Cardiac muscle cell (in vitro differentiated cells and primary cell): ENCODE measurements at places on chromosomes 12 and 14. TPM values are rescaled to one million over a fixed set of nuclear protein-coding genes. Genes with fewer than 3 reads are reported as not detected.
A peak's percentile ranks its signal among the peaks of the same experiment; 100 is the strongest.

- no peaks in the 10 kb centered on the region for H3K27me3 ChIP-seq
- no peak overlapping the region for H3K27ac ChIP-seq
- no peaks in the 10 kb centered on the region for H3K36me3 ChIP-seq
Measured at GRCh38 chr14:90201344-90201743, 55.0 kb upstream of the PSMC1 start.

- H3K36me3 ChIP-seq = no peaks in the 10 kb centered on the region
- H3K4me3 ChIP-seq = no peak overlapping the region
- no peaks in the 10 kb centered on the region for H3K4me1 ChIP-seq
- H3K27me3 ChIP-seq = no peaks in the 10 kb centered on the region
Measured at GRCh38 chr14:49315570-49315969, 270.6 kb downstream of the RPS29 start.

DNA sequence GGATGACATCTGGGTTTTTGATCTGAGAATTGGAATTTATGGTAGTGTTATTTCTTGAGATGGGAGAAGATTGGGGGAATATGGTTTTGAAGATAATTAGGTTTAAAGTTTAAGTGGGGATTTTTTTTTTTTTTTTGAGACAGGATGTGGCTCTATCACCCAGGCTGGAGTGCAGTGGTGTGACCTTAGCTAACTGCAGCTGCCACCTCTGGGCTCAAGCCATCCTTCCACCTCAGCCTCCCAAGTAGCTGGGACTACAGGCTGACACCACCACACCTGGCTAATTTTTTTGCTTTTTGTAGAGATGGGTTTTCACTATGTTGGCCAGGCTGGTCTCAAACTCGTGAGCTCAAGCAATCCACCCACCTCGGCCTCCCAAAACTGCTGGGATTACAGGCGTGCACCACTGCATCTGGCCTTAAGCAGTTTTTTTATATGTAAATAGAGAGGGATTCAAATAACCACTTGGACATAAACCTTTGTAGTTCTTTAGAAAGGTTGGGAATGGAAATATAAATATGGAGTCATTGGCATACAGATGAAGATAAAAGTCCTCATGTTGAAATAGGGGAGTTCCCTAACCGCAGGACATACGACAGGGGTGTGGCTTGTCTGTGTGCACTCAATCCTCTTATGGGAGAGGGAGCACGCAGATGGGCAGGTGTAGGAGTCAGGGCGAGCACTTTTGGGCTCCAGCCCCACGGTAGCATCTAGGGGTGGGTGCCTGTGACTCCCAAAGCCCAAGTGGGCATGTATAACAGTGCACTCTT is 4.7 kb downstream of the LIN52 start:
- no peak for DNase-seq
- H3K36me3 ChIP-seq = no peaks in the 10 kb centered on the region
- H3K27ac ChIP-seq = no peak overlapping the region
- no peaks in the 10 kb centered on the region for H3K4me1 ChIP-seq
- H3K4me3 ChIP-seq = no peak overlapping the region

DNA sequence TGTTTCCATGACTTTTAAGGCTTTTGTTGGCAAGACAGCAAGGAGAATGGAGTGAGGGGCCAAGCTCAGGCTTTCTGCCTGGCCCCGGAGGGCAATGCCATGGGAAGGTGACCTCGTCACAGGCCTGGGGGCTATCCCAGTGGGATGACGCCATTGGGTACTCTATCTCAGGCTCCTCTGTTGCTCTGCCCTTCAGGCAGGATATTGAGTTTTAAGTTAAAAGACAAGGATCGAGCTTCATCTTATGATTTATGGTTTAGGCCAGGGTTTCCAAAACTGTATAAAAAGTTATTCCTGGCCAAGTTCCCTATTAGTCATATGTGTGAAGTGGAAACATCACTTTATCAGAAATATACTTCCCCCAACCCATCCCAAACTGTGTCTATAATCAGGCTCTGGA is 127.7 kb downstream of the ZFP36L1 start:
- H3K36me3 ChIP-seq = no peaks in the 10 kb centered on the region
- H3K27me3 ChIP-seq = no peaks in the 10 kb centered on the region
- H3K27ac ChIP-seq = peak overlapping the region; percentile 72
- DNase-seq = peak; percentile 46

The PPFIBP1 gene
- 15.6 and 30.9 TPM in 2 replicates for total RNA-seq

The TAS2R13 gene
- 0.11 and 0.69 TPM in 2 replicates for total RNA-seq

The KLRK1 gene
- total RNA-seq = 0.07 TPM in 1 of 2 replicates, not detected in the other

The CLEC2A gene
- not detected in 2 replicates for total RNA-seq

DNA sequence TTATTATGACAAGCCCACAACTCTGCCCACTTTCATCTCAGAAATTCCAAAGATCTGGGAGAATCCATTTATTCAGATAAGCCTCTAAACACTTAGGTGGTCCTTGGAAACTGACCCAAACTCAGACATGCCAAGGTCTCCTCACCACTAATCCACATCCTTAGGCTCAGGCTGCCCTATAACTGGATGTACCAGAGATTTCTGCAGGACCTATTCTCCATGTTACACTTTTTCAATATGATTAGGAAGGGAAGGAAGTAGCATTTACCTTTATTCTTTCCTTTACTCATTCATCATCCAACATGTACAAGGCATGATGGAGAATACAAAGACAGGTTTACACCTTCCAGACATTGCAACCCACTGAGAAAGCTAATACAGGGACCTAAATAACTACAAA is 145.9 kb upstream of the BMP4 start:
- H3K27ac ChIP-seq = no peak overlapping the region
- H3K27me3 ChIP-seq = no peaks in the 10 kb centered on the region
- H3K4me3 ChIP-seq = no peak overlapping the region
- no peaks in the 10 kb centered on the region for H3K4me1 ChIP-seq
- no peak for DNase-seq
- no peaks in the 10 kb centered on the region for H3K36me3 ChIP-seq

DNA sequence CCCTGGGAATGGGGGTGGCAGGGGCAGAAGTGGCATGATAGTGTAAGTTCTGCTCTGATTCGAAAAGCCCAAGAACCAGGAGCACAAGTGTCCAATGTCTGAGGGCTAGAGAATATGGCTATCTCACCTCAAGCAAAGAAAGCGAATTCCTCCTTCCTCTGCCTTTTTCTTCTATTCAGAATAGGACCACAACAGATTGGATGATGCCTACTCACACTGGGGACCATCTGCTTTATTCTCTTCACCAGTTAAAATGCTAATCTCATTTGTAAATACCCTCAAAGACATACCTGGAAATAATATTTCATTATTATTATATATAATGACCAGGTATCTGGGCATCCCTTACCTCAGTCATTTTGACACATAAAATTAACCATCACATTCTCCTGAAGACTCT is 808.7 kb downstream of the NRXN3 start:
- no peaks in the 10 kb centered on the region for H3K27me3 ChIP-seq
- H3K27ac ChIP-seq = no peak overlapping the region
- no peak overlapping the region for H3K4me3 ChIP-seq

- H3K27ac ChIP-seq = no peak overlapping the region
- H3K36me3 ChIP-seq = no peaks in the 10 kb centered on the region
- H3K27me3 ChIP-seq = no peaks in the 10 kb centered on the region
- H3K4me3 ChIP-seq = no peak overlapping the region
- DNase-seq = peak; percentile 1
Measured at GRCh38 chr12:40300490-40300889, 75.7 kb downstream of the LRRK2 start.

The CLEC9A gene
- total RNA-seq = not detected in 2 replicates

The KRT77 gene
- not detected in 2 replicates for total RNA-seq

DNA sequence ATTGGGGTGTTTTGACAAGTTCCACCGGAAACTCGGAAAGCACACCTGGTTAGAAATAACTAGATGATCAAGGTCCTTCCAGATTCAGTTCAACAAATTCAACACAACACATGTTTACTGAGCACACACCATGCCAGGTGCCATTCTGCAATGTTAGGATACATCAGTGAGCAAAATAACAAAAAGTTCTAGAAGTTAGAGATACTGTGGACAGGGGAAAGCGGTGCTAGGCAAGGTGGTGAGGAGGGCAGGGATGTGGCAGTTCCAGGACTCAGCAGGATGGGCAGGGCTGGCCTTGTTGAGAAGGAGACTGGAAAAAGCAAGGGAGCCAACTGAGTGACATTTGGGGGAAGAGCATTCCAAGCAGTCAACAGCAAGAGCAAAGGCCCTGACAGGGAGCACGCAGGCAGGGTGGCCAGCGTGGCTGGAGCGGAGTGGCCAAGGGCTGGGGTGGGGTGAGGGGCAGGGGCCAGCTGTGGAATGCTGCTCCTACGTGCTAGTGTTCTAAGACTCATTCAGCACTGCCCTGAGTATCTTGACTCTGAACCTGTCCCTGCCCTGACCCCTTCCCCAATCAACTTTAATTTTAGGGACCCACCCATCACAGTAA is 19.4 kb upstream of the FAIM2 start:
- DNase-seq = no peak
- H3K27ac ChIP-seq = no peak overlapping the region
- H3K4me1 ChIP-seq = peaks cover 5% of the 10 kb centered on the region
- H3K4me3 ChIP-seq = no peak overlapping the region
- no peaks in the 10 kb centered on the region for H3K36me3 ChIP-seq

DNA sequence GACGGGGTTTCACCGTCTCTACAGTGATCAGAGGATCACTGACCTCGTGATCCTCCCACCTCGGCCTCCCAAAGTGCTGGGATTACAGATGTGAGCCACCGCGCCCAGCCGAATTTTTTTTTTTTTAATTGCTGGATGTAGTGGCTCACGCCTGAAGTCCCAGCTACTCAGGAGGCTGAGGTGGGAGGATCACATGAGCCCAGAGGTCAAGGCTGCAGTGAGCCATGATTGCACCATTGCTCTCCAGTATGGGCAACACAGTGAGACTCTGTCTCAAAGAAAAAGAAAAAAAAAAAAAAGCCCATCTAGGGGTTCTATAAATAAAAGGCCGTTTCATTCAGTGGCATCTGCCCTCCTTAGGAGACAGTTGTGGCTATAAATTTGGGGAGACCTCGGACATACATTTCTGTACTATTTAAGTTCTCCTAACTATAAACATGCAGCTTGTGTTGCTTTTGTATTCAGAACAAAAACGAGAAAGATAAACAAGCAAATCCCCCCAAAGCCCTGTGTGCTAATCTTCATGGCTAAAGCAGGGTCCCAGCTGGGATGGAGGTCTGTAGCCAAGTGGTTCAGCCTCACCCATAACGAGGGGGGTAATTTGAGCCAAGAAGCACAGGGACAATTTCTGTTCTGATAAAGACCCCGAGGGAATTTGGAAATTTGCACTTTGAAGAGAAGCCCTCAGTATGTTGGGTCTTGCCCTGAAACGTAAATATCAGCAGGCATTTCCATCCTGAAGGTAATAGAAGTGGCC is 35.0 kb upstream of the BCL7A start:
- no peaks in the 10 kb centered on the region for H3K27me3 ChIP-seq
- DNase-seq = no peak
- H3K4me3 ChIP-seq = no peak overlapping the region
- no peak overlapping the region for H3K27ac ChIP-seq
- H3K4me1 ChIP-seq = no peaks in the 10 kb centered on the region

The PIWIL1 gene
- total RNA-seq = not detected in 2 replicates

- H3K4me1 ChIP-seq = no peaks in the 10 kb centered on the region
- H3K27me3 ChIP-seq = no peaks in the 10 kb centered on the region
- H3K4me3 ChIP-seq = no peak overlapping the region
- H3K36me3 ChIP-seq = peaks cover 54% of the 10 kb centered on the region
Measured at GRCh38 chr12:58873496-58873895, 46.8 kb downstream of the LRIG3 start.

- H3K27ac ChIP-seq = no peak overlapping the region
- H3K4me1 ChIP-seq = no peaks in the 10 kb centered on the region
- H3K4me3 ChIP-seq = no peak overlapping the region
- DNase-seq = no peak
- H3K27me3 ChIP-seq = no peaks in the 10 kb centered on the region
Measured at GRCh38 chr12:32062881-32063280, 43.8 kb upstream of the BICD1 start.

GRCh38 chr12:84840356-84840755 is 72.2 kb downstream of the SLC6A15 start:
- H3K27me3 ChIP-seq = no peaks in the 10 kb centered on the region
- no peak overlapping the region for H3K27ac ChIP-seq
- no peaks in the 10 kb centered on the region for H3K4me1 ChIP-seq

DNA sequence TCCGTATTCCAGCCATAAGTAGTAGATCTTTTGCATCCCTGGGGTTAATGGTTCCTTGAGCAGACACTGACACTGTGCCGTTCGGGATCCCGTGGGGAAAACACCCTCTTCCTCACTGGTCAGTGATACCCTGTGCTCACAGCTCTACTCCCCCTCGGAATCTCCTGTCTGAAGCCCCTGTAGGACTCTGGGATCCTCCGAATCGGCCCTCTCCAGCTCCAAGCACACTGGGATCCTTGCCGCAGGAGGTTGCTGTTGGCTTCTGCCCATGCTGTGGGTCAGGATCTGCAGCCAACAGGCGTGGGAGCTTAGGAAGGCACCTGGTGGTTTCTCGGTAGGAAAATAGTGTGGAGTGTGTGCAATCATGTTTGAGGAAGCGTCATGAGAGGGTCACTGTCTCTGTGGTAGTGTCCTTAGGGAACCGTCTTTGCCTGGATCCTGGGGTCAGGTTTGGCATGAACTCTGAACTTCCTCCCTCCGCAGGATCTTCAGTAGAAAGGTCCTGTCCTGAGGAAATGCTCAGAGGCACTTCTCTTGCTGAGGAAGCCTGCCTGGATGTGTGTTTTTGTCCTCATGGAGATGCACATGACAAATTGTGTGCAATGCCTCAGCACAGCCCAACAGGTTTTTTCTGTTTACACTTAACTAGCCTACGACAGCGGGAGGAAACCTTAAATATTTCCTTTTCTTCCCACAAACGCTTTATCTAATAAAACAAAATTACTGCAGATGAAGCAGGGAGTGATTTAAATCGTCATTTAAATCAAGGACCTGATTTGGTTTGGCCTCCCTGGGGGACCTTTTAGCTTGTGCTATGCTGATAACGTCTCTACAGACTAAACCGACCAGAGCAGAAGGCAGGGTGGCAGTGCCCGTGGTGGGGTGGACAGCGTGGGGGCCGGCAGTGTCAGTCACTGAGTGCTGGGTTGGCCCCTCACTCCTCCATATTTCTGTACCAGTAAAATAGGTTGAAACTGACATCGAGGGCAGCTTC is 18.7 kb downstream of the FBXL14 start:
- H3K4me1 ChIP-seq = peaks cover 67% of the 10 kb centered on the region
- no peak for DNase-seq
- H3K27ac ChIP-seq = peak overlapping the region; percentile 95

The ARHGEF25 gene
- total RNA-seq = 22.3 and 38.6 TPM in 2 replicates

- H3K4me1 ChIP-seq = no peaks in the 10 kb centered on the region
- no peak overlapping the region for H3K27ac ChIP-seq
- H3K4me3 ChIP-seq = no peak overlapping the region
- H3K27me3 ChIP-seq = no peaks in the 10 kb centered on the region
- DNase-seq = no peak
Measured at GRCh38 chr14:103317251-103317650, 16.8 kb upstream of the EIF5 start.

GRCh38 chr12:39807043-39807442 is 187.4 kb upstream of the ABCD2 start:
- H3K4me3 ChIP-seq = no peak overlapping the region
- no peaks in the 10 kb centered on the region for H3K27me3 ChIP-seq
- H3K4me1 ChIP-seq = no peaks in the 10 kb centered on the region
- DNase-seq = peak; percentile 15
- no peak overlapping the region for H3K27ac ChIP-seq

GRCh38 chr14:95290021-95290420 is 29.7 kb downstream of the CLMN start:
- H3K27me3 ChIP-seq = peaks cover 2% of the 10 kb centered on the region
- H3K36me3 ChIP-seq = no peaks in the 10 kb centered on the region

- H3K27ac ChIP-seq = no peak overlapping the region
- H3K36me3 ChIP-seq = no peaks in the 10 kb centered on the region
- peaks cover 25% of the 10 kb centered on the region for H3K4me1 ChIP-seq
- no peak for DNase-seq
- H3K4me3 ChIP-seq = no peak overlapping the region
Measured at GRCh38 chr14:53569446-53569845, 387.2 kb downstream of the BMP4 start.

The RTL1 gene
- total RNA-seq = 0.04 and 0.15 TPM in 2 replicates

The LTBP2 gene
- 4.4 and 5.4 TPM in 2 replicates for total RNA-seq
